ENCODE measurements at places on chromosomes 6 and 20. TPM values are rescaled to one million over a fixed set of nuclear protein-coding genes. Genes with fewer than 3 reads are reported as not detected.

ACTL10 gene
- not detected for total RNA-seq

ZSCAN26 gene
- total RNA-seq, result 8.2 TPM

NFYA gene
- total RNA-seq, result 35.5 TPM

PLEKHG1 gene
- total RNA-seq, result 2.2 TPM

DACT2 gene
- 3.9 TPM for total RNA-seq

ZC2HC1B gene
- total RNA-seq, result not detected

PI16 gene
- not detected for total RNA-seq

B3GAT2 gene
- total RNA-seq, result 1.9 TPM

RHAG gene
- not detected for total RNA-seq

F13A1 gene
- 1.5 TPM for total RNA-seq

SAPCD1 gene
- 5.9 TPM for total RNA-seq

PPP1R14C gene
- 0.61 TPM for total RNA-seq

KCNK5 gene
- total RNA-seq, result 44.3 TPM

GRM1 gene
- total RNA-seq, result 1.3 TPM

RCAN2 gene
- total RNA-seq, result 8.1 TPM

DYNLT2 gene
- 1.6 TPM for total RNA-seq
